ENCODE measurements at places on chromosomes 3 and 15. TPM values are rescaled to one million over a fixed set of nuclear protein-coding genes. Genes with fewer than 3 reads are reported as not detected.

GRCh38 chr15:71066983-71067382 is 48.3 kb upstream of the THSD4 start:
- DNase-seq: no peak

DNA sequence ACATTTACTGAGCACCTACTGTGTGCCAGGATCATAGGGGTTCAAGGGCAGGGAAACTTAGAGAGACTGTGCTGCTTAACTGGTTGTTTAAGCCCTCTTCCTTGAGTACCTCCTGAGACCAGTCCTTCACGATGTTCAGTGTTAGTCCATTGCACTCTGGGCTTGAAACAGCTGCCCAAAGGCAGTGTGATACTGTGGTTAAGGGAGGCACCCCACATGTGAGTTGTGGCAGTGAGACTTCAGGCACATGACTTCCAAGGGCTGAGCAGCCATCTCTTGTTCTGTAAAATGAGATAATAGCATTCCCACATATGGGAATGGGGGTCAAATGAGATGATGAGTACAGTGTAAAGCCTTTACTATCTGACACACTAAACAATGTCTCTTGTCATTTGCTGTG is 75.1 kb downstream of the LINGO1 start:
- DNase-seq: no peak

DNA sequence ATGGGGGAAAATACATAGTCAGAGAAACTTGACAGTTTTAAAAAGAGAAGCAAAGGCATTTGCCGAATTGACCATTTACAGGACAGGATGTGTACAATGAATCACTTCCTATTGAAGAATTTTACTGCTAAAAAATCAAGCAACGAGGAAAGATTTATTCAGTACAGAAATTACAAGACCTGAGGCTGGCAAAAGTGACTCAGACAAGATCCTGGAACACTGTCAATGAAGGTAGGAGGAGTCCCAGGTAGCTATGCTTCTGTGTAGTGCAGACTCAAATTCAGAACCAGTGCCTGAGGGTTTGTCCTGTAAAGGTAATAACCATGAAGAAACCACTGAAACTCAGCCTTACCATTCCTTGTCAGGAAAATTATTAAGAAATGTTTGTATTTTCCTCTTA is 120.9 kb downstream of the ZMAT3 start:
- DNase-seq: no peak

DNA sequence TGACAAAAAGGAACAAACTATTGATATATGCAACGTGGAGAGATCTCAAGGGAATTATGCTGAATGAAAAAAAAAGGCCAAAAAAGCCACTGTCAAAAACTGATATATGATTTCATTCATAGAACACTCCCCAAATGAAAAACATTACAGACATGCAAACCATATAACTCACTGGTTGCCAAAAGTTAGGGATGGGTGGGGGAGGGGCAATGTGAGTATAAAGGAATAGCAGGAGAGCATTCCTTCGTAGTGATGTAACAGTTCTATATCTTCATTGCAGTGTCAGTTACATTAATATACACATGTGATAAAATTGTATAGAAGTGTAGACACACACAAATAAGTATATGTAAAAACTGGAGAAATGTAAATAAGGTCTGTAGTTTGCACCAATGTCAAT is 12.2 kb downstream of the GBE1 start:
- no peak for DNase-seq

GRCh38 chr3:60826511-60826910 is 424.7 kb downstream of the FHIT start:
- DNase-seq: no peak

DNA sequence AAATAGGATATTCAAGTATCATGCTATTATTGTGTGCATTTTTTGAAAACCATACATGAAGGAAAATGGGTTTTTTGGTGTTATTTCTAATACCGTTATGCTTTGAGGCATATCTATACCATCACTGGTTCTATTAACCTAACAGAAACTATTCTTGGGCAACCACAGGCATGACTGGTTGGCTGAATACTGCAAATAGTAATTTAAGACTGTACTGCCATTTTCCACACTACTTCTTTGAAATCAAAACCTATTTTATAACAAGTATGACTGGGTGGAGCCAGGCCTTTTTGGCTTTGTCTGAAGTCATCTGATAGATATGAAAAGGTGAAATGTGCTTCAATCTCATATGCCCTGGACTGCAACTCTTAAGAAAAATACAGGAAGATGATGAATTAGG is 115.1 kb downstream of the ULK4 start:
- DNase-seq: no peak

AGBL1 gene
- total RNA-seq: 15.7 TPM

TM4SF4 gene
- total RNA-seq: 1.8 TPM

DNAJA4 gene
- total RNA-seq: 24.8 TPM

Measured in upper lobe of left lung (tissue), 6 donors.